Brain pericyte (primary cell): ENCODE measurements at places on chromosomes 4 and X.

GRCh38 chr4:178917756-178918155, 1475.5 kb upstream of the AGA start:
- no peak for DNase-seq

DNA sequence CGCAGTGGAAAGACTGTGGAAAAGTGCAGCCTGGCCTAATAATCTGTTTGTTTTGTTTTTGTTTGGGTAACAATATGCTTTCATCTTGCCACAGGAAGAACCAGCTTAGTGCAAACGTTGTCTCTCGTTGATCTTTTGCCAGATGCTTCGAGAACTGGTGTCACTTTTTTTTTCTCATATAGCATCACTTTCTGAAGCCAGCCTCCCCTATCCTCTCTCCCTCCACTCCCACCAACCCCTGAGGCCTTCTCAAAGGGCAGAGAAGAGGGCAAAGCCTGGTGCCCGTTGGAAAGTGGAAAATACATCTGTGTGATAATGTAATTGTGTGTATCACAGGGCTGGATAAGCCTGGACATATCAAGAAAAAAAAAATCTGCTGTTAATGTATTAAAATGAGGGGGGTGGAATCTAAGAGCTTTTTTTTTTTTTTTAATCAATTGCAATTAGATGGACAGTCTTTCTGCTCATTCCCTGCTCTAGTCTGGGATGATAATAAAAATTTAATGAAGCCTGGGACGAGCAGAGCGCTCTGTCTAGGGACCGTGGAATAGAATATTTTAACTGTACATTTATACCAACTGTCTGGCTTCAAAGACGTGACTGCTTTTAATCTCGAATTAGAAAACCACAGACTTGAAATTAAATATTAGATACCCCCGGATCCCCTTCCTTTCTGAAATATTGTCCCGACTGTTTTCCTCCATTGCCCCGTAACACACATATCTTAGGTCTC, 8.1 kb downstream of the POU4F2 start:
- DNase-seq, result no peak

DNA sequence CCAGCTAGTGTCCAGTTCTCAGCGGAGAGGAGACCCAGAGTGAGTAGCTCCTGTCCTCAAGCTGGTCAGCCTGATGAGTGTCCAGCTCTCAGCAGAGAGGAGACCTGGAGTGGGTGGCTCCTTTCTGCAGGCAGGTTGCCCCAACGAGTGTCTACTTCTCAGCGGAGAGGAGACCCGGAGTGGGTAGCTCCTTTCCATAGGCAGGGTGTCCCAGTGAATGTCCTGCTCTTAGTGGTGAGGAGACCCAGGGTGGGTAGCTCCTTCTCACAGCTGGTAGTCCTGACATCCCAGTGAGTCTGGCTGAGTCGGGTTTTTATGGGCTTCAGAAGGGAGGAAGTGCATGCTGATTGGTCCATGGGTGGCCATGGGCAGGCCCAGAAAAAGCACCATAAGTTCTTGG, 55.7 kb upstream of the NUDT6 start:
- no peak for DNase-seq

- no peak for DNase-seq
Observed at GRCh38 chr4:168259096-168259495, 59.5 kb downstream of the DDX60 start.

DNA sequence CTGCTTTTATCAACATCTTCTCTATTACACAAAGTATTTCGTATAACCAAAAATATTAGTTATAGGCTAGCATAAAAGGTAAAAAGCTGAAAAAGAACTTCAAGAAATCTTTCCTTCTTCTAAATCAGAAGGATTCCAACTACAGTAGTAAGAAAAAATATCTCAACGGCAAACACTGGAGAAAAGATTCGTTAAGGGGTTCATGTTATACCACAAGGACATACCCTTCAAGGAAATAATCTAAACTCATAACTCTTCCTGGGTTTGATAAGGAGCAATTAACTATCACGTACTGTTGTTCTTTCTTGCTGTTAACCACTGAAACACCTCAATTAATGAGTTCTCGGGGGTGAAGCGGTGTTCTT, 1.5 kb downstream of the SMIM14 start:
- DNase-seq, result no peak

DNA sequence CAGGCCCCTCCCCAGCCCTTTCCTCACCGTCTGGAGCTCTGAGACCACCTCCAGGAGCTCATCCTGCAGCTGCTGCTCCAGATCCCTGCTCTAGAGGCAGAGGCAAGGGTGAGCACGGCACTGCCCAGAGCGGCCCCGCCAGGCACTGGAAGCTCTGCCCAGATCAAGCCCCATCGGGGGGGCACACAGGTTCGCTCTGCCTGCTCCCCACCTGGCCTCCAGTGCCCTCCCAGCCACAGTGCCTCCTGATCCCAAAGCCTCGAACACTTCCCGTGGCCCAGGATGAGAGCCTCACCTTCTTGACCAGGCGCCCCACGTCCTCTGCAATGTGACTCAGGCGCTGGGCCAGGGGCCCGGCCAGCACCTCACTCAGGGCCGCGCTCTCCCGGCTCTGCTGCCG, 5.0 kb downstream of the ARHGAP4 start:
- DNase-seq, result no peak

GRCh38 chr4:117908306-117909207, 125.7 kb upstream of the NDST3 start:
- DNase-seq, result no peak

- DNase-seq, result no peak
Observed at GRCh38 chr4:41391271-41391670, 134.5 kb downstream of the UCHL1 start.

GRCh38 chr4:35835893-35836292, 408.4 kb downstream of the ARAP2 start:
- DNase-seq, result no peak

- no peak for DNase-seq
Observed at GRCh38 chr4:178632415-178632814, 1190.2 kb upstream of the AGA start.

GRCh38 chr4:7564242-7564641, 129.5 kb upstream of the PSAPL1 start:
- DNase-seq, result no peak

- no peak for DNase-seq
Observed at GRCh38 chr4:153595894-153596601, 88.0 kb upstream of the TLR2 start.

GRCh38 chr4:140755774-140756318, 339 bp downstream of the TBC1D9 start:
- DNase-seq, result no peak

GRCh38 chr4:129098531-129099001, 2.6 kb downstream of the C4orf33 start:
- DNase-seq, result no peak

DNA sequence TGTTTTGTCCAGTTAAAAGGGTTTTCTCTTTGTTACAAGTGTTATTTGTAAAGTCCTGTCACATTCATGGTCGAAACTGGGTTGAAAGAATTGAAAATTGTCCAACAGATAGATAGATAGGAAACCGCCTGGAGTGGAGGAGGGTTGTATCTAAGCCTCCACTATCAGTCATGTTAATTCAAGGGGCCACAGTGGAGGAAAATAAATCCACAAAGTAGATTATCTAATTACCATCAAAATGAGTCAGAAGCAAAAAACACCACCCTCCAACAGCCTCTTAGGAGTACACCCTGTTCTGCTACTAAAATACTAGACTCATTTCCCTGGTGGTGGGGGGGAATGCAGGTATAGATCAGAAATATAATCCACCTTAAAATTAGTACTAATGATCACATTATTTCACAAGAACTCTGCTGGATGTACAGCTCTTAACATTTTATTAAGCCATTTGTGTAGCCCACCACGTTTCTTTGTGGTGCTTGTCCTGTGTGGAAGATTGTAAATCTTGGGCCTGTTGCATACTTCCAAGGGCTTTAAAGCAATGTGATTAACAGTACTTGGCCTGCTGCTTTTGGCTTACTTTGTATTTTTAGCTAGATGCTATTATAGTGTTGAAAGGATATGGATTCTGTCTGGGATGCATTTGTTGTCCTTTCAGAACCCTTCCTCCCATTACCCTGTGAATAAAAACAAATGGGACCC, 26.8 kb downstream of the RBBP7 start:
- no peak for DNase-seq

GRCh38 chrX:138982365-138982764, 270.8 kb upstream of the FGF13 start:
- no peak for DNase-seq

DNA sequence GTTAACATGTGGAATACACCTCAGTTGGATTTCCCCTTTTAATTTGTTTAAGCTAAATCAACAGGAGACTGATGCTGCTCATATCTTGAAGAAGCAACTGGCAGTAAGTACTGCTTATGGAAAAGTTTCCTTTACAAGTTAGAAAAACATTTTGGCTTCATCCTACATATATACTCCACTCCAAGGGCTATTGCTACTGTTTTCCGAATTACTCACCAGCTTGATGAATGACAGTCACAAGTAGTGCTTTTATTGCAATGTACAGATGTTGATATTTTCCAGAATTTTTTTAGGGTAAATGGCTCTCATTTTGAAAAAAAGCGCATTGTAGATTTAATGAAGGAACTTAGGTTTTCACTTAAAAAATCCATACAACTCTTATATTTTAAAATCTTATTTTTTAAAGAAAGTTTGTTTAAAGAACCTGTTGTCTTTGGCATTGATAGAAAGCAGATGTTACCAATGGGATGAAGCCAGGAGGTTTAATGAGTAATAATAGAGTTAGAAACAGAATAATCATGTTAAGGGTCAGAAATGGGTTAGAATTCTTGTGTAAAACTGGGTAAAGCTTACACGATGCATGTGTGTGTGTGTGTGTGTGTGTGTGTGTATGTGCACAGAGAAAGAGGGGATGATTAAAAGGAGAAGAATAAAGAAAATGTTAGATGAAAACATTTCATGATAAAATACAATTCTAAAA, 272.9 kb downstream of the CFAP299 start:
- DNase-seq, result no peak

- DNase-seq, result no peak
Observed at GRCh38 chrX:57528670-57529255, 63.0 kb upstream of the ZXDB start.

DNA sequence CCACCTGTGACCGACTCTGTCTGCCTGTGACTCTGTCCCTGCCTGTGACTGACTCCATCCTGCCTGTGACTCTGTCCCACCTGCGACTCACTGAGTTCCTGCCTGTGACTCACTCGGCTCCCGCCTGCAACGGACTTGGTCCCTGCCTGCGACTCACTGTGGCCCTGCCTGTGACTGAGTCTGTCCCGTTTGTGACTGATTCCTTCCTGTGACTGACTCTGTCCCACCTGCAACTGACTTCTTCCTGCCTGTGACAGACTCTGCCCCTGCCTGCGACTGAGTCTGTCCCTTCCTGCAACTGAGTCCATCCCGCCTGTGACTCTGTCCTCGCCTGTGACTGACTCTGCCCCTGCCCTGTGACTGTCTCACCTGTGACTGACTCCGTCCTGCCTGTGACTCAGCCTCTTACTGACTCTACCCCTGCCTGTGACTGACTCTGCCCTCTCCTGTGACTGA, 9.6 kb upstream of the UVSSA start:
- no peak for DNase-seq

GRCh38 chr4:64911846-64912245, 502.6 kb upstream of the TECRL start:
- DNase-seq, result no peak

DNA sequence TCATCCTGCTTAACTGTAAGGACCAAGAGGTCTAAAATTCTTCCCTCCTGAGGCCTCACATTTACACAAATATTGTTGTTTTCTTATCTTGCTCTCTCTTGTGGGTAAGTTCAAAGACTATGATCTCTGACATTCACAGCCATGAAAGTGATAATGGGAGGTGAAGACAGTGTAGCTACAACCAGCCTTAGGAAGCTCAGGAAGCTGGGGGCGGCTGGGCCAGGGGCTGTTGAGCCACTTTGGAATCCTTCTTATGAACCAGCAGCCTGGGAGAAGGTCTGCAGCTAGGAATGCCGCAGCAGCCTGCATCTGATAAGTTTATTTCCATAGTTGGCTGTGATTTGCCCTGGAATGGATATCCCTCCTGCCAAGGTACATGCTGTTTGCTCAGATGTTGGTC, 316.2 kb downstream of the STIM2 start:
- no peak for DNase-seq

DNA sequence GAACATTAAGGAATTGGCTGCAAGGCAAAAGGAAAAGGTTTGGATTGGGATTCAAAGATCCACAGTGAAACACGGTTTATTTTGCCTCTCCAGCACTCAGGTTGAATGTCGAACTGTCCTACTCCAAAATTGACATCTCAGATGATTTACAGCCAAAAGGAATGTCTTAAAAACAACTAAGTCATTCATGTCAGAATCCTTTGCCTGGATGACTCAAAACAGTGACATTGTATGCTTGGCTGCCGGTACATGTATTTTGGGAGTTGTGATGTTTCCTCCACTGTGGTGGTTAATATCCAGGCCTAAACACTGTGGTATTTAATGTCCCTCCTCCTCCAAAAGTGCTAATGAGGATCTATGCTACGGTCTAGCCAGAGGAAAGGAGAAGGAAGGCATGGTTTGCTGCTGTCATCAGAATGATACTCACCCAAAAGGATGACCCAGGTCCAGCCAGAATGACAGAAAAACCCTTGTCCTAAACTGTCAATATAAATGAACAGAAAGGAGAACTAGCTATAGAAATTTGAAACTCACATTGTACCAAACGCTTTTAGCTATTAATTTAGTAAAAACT, 20.9 kb downstream of the PGM2 start:
- no peak for DNase-seq

DNA sequence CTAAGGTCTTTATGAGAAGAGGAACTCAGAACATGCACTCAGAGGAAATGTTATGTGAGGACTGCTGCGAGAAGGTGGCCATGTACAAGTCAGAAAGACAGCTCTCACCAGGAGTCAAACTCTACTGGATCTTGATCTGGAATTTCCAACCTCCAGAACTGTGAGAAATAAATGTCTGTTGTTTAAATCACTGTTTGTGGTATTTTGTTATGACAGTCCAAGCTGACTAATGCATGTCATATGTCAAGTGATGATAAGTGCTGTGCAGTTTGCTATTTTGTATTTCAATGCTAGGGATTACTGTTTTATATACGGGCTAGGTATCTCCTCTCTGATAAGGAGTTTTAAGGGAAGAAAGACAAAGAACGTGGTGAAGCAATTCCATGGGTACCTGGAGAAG, 162.3 kb downstream of the CPEB2 start:
- DNase-seq, result no peak
